ENCODE measurements at places on chromosomes 3 and 15.

- DNase-seq: no peak
Observed at GRCh38 chr3:139355891-139356290, 12.1 kb downstream of the MRPS22 start.

DNA sequence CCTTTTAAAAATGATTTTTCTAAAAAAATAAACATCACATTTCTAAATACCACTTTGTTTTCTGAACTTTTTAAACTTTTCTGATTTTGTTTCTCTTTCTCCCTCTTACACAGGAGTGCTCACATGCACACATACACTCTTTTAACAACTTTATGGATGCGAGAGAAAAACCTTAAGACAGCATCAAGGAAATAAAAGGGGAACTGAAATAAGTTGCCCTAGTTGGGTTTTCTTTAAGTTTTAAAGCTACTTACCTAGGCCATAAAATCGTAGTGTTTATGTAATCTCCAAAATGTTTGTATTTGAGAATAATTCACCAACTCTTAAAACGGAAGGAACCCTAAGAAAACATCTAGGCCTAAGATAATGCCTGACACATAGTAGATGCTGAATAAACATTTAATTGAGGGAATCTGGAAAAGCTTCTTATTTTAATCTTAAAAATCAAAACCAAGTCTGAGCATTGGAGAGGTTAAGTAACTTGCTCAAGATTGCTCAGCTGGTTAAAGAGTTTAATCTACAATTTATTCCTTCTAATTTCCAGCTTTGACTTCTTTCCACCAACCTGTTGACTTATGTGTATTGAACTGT lies 1.2 kb upstream of the BBX start:
- DNase-seq: no peak

DNA sequence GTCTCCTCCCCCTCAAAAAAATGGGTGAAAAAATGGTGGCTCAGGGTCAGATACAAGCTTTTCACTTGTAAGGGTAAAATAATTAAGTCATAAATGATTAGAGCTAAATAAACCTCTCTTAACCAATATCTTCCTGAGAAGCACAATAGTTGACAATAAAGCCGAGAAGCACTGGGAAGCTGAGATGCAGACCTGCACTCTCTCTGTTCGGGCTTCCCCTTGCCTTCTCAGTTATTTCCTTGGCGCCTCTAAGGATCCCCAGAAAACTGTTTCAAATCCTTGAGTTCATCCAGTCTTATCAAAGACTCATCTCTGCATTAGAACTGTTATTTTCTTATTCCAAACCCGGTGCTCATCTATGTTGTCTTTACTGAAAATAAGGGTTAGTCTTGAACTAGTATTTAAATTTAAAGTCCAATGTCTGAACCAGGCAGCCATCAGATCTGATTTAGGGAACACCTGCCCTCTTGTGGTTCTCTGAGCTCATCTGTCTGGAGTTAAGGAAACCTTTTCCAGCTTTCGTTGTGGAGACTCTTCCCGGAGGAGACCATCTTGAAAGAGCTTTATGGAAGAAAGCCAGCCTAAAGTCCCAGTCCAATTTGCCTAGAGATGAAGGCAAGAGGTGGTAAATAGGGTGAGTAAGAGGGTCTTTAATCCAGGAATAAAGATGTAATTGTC lies 256.4 kb upstream of the MCTP2 start:
- DNase-seq: no peak

DNA sequence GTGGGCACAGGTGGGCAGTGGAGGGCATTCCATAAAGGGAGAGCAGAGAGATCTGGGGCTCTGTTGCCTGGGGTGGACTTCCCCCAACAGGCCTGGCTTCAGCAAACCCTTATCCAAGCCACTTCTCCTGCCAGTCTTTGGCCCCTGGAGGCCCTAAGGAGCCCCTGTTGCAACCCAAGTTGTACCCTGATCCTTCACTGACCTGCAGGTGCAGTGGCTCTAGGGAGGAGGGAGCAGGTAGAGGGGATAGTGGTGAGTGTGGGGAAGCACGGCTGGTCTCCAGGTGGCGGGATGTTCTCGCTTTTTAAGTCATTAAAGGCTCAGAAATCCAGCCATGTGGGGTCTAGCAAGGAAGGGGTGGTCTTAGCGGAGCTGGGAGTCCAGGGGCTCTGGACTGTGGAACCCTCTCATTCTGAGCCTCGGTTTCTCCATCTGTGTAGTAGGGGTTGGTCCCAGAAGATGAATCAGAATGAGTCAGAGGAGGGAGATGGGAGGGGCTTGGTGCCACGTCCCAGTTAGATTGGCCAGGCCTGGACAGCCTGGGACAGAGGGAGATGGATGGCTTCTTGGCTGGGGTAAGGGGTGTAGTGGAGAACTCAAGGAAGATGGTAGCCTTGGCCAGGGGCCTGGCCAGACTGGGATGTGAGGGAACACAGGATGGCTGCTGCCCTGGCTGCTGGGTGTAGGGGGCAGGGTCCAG lies 2.6 kb downstream of the ZBTB47 start:
- DNase-seq: no peak

- no peak for DNase-seq
Observed at GRCh38 chr3:133366921-133367320, 32.9 kb upstream of the BFSP2 start.

GRCh38 chr15:83510001-83510400 lies 62.9 kb downstream of the SH3GL3 start:
- no peak for DNase-seq

DNA sequence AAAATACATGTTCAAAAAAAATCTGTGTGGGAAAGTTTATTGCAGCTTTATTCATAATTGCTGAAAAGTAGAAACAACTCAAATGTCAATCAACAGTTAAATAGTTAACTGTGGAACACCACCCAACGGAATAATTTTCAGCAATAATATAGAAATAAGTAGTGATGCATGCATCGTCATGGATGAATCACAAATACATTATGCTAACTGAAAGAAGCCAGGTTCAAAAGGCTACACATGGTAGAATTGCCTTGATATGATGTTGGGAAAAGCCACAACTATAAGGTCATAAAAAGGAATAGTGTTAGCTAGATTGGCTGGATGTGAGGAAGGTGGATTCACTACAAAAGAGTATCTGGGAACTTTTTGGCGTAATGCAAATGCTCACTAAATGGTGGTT lies 82.0 kb downstream of the GMNC start:
- no peak for DNase-seq

DNA sequence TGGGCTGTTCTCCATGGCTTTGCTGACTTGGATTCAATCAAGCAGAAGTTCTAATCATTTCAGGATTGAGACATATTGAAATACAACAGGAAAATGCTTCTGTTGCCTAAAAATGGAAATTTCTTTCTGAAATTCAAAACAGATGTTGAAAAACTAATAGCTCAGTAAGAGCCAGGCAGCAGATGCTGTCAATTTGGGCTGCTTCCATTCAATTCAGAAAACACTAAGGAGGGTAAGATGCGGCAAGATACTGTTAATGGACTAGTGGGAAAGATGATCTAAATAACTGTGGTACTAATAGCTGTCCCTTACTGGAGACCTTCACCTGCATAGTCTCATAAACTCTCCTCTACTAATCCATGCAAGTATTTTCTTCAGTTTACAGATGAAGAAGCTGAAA lies 53.5 kb downstream of the DGKG start:
- DNase-seq: no peak

DNA sequence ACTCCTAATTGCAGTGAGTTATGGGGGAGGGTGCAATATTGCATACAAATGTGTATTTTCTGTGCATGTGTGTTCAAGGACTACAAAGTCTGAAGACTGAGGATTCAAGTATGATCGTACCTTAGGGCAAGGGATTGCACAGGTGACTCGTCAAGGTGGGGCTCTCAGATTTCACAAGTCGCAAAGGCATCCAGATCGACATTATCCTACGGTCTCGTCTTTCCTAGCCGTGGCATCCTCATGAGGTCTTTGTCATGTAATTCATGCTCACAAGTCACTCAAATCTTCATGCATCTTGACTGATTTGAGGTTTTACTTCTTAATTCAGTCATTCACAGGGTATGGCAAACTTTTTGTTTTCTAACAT lies 191.4 kb upstream of the HES1 start:
- DNase-seq: no peak

DNA sequence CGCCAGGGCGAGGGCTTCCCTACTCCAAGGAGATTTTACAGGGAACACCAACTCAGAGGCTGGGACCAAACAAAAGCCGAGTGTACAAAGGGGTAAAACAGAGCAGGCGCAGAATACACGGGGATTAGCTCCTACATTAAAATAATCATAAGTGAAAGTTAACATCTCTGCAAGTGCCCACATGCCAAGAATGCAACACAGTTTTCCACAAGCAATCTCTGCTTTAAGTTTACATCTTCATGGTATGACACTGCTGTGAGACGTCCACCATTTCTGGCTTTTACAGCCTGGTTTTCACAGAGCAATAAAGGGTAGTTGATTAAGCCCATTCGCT lies 500 bp upstream of the VGLL3 start:
- no peak for DNase-seq

GRCh38 chr3:115077501-115078250 lies 69.4 kb downstream of the ZBTB20 start:
- no peak for DNase-seq

DNA sequence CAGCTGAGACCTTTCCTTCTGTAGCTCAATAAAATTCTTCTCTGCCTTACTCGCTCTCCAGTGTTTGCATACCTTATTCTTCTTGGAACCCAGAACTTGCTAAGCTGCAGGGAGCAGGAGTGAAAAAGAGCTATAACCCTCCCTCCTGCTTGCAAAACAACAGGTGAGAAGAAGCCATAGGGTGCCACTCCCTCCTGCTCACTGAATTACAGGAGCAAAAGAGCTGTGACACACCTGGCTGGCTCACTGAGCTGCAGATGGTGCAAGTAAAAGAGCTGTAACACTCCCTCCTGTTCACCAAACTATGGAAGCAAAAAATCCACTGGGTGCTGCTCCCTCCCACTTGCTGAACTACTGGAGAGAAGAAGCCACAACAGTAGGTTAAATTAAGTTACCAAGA lies 44.2 kb upstream of the C2CD4B start:
- DNase-seq: no peak

- no peak for DNase-seq
Observed at GRCh38 chr3:4520033-4520816, 27.1 kb downstream of the ITPR1 start.

DNA sequence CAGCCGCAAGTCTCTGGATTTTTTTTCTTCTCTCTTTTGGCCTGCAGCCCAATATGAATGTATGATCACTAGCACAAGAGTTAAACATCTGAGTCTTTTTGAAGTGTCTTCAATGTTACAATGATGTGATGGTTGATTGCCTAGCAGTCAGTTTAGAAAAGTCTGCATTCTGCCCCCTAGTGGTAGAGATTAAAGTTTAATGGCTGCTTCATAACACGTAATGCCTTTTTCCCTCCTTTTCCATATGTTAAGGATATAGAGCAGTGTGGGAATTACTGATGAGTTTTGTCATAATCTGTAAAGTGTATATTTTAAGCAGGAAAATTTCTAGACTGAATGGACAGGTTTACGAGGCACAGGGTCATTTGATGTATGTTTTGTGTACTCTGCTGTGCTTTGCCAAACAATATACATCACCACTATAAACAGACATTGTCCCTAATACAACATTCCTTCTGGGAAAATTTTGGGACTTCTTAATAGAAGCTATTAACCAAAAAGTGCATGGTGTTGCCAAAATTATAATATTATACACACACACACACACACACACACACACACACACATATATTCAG lies 1038.5 kb upstream of the NR2F2 start:
- DNase-seq: no peak

DNA sequence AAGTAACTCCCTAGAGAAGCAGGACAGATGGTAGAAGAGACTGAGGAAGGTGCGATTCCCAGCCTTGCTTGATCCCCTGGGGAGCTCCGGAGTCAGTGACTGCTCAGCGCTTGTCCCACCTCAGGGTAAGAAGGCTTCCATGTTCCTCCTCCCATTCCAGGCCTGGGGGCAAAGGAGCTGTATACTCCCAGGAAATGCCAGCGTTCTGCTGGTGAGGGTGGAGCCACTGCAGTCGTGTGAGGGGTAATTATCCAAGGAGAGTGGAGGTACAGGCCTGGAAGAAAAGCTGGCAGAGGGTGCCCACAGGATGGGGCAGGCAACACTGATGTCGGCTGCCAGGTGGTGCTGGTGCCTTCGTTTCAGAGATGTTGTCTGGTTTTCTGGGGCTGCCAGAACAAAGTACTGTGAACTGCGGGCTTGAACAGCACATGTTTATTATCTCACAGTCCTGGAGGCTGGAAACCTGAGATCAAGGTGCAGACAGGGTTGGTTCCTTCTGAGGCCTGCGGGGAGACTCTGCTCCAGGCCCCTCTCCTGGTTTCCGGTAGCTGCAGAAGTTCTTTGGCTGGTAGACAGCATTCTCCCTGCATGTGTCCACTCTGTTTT lies 12.1 kb upstream of the APBA2 start:
- DNase-seq: no peak

- peak; percentile 81 for DNase-seq
Observed at GRCh38 chr3:45462522-45463265, 74.3 kb downstream of the LARS2 start.

GRCh38 chr3:24154013-24154695 lies 209.1 kb downstream of the NR1D2 start:
- no peak for DNase-seq

- DNase-seq: no peak
Observed at GRCh38 chr3:177194299-177194698, 3.0 kb downstream of the TBL1XR1 start.

Data from activated CD4-positive, alpha-beta T cell treated with anti-CD3 and anti-CD28 coated beads for 48 hours (primary cell).